ENCODE measurements at places on chromosomes 6 and 20.

DNA sequence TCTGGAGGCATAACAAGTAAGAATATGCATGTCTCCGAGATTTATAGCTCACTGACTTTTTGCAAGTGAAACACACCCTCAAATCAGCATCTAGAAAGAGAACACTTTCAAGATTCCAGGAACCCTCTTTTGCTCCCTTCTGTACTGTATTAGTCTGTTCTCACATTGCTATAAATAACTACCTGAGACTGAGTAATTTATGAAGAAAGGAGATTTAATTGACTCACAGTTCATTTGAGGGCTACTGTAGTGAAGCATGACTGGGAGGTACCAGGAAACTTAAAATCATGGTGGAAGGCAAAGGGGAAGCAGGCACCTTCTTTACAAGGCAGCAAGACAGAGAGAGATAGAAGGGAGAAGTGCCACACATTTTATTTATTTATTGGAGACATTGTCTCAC lies 269.9 kb downstream of the UTRN start:
- no peak for DNase-seq

- DNase-seq: no peak
Measured at GRCh38 chr6:32382757-32383420, 11.2 kb upstream of the TSBP1 start.

GRCh38 chr6:33597551-33598322 lies 17.7 kb upstream of the BAK1 start:
- DNase-seq: no peak

DNA sequence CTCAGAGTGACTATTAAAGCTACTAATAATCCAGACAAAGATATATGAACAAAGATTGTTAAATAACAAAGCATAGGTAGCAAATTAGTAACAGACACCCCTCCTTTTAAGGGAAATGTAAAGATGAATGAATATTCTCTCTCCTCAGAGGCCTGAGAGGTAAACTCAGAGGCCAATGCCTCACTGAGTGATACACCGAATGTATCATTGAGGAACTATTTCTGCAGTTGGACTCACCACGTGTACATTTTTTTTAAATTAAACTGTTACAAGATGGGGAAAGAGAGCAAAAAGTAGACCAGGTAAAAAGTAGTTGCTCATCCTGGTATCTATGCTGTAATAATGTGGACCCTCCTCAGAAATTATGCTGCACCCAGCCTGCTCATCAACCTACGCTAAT lies 72.3 kb upstream of the IPCEF1 start:
- no peak for DNase-seq

- DNase-seq: no peak
Measured at GRCh38 chr6:47817749-47818148, 35.9 kb downstream of the OPN5 start.

GRCh38 chr6:90421666-90422065 lies 125.0 kb upstream of the BACH2 start:
- DNase-seq: no peak

DNA sequence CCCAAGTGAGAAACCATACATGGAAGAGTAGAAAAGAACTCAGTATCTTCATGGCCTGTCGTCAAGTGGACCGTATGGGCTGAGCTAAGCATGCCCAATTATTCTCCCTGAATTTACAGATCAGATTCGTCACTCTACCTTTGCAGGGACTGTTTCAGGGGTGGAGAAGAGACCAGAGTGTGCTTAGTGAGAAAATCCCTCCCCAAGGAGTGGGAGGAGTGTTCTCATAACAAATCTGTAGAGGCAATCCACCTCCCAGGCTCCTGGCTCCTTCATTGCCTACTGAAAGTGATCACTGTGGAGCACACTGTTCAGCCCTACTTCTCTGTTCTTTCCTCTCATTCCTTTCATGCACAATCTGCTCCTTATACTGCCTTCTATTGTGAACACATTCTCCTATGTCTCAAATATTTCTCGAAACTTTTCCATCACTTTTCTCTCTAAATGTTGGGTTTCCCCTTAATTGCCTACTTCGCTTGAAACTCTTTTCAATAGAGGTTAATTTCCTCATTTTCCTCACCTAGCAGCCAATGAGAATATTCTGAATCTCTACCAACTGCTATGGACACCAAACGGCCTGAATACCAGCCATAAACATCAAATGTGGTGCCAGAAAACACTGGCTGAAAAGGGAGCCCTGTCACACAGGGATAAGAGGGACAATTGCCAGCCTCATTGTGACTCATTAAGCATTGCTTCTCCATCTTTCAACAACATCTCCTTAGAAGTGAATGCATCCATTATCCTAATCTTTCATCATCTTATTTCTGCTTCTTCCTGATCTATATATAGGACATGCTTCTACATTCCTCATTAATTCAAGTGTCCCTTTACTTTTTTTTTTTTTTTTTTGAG lies 398.3 kb downstream of the UTRN start:
- DNase-seq: no peak
